ENCODE measurements at places on chromosomes 5 and 9.

DNA sequence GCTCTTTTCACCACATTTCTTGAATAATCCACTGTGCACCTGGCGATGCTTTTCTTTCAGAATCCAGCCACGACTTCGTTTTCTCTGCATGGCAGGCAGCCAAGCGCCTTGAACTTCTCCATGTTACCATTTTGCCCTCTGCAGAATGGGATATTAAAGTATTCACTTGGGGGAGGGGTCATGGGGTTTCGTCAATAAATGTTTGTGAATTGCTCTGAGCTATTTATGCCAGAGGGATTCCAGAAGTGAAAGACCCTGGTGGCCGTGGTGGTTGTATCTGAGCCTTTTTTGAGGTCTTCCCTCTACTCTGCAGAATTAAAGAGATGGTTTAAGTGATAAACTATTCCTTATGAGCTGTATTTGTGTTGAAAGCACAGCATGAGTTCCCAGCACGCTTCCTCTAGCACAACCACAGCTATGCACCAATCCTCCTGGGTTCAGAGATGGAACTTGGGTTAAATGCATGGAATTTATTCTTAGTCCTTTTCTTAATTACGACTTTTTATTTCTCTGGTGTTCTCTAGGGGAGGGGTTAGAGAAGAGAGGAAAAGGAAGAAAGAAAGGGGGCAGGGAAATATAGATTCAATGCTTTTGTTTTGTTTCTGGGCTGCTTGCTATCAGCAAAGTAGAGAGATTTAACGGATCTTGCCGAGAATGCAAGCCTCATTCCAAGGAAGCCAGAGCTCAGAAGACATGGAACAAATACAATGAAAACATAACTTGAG, 478.2 kb upstream of the TNC start:
- DNase-seq, result peak; percentile 100

- DNase-seq, result peak; percentile 97
Observed at GRCh38 chr5:14449052-14449661, 132.4 kb upstream of the OTULINL start.

GRCh38 chr9:112112519-112112918, 62.6 kb downstream of the SUSD1 start:
- DNase-seq, result peak; percentile 81

DNA sequence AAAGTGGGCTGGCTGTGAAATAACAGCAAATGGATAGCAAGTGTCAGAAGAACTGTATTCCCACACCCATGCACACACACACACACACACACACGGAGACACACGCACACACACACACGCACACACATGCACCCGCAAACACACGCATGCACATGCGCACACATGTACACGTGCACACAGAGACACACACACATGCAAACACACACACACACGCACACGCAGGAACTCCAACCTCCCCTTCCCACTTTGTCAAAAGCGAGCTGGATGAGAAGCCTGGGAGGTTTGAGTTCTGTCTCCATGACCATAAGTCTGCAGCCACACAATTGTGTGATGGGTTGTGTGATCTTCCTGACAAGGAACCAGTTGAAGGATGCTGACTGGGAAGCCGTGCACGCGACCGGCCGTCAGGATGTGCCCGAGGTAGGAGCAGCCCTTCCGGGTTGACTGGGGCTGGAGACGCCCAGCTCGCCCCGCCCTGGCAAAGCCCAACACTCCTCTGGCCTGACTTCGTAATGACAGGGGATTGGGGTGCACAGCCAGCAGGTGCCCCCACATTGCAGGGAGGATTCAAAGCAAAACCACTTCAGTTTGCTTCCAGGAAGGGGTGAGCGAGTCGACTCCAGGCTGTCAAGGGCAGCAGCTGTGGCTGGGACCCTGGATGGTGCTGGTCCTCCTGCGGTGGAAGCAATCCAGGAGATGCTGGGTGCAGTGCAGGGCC, 29.3 kb upstream of the NKD2 start:
- DNase-seq, result no peak

GRCh38 chr9:136881691-136882108, 4.6 kb upstream of the TRAF2 start:
- DNase-seq, result no peak

GRCh38 chr5:141492168-141492885, 3.4 kb downstream of the PCDHGC5 start:
- DNase-seq, result no peak

DNA sequence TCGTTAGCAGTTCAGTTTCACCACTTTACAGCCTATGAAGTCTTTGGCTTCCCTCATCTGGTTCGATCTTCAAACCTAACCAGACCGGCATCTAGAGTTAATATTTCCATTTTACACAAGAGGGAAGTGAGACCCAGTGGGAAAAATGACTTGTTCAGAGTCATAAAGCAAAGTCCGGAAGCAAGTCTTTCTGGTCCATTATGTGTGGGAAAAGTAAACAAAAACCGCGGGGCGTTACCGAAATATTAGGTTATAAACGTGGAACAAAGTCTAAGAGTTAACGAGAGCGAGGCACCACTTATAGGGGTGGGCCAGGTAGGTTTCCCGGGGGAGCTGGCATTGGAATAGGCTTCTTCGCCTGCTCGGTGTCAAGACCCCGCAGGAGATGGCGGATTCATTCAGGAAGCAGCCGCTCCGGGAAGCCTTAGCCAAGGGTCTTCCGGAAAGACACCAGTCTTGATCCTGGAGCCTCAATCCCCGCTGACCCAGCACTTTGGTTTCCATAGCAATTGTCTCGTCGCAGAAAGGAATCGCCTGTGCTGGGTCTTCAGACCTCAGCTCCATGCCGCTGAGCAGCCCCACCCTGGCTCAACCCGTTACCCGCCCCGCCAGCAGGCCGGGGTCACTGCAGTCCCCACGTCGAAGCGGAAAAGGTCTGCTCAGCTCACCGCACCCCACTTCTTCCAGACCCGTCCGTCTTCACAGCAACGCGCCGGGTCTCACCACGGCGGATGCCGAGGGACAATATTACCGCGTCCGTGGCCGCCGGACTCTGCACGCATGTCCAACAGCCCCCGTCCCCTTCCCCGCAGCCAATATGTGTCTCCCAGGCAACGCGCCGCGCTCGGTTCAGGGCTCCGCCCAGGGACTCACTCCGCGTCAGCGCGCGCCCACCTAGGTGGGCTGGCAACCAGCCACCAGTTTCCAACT, at the start of gene C5orf52:
TSS of gene C5orf52 (plus strand) at position 872 of the 930 bp plus-strand sequence. CDS start 82 bp downstream, outside the sequence.
- DNase-seq, result peak; percentile 36

DNA sequence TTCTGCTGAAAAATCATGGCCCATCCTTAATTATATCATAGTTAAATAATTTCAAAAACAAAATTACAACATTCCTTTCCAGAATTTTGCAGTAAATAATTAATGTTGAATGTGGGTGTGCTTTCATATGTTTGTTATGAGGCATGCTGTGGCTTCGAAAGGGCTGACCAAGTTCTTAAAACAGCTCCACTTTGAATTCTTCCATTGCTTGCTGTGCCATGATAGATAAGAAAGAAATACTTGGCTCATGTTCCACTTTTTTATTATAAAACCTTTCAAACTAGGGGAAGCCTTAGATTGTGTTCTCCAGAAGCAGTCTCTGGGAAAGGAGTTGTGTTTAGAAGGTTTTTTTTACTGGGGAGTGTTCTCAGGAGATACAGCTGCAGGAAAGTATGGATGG, 1278.7 kb upstream of the DMAC1 start:
- no peak for DNase-seq

GRCh38 chr5:89830691-89831090, 578.9 kb downstream of the CETN3 start:
- peak; percentile 26 for DNase-seq

DNA sequence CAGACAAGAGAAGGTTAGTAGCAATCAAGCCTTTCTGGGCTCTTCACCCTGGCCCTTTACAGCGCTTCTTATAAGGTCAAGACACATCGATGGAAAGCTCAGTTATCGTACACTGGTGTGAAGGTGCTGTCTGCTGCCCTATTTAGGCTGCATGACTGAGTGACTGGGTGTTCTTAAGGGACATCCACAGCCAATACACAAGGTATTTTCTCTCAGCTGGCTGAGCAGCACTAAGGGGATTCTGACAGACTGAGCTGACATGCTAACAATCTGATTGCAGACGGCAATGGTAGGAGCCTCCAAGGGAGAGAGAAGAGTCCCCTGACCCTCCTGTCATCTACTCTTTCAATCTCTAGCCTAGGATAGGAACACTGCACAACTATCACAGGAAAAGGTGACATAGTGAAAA, 577.9 kb downstream of the ISL1 start:
- DNase-seq, result no peak

DNA sequence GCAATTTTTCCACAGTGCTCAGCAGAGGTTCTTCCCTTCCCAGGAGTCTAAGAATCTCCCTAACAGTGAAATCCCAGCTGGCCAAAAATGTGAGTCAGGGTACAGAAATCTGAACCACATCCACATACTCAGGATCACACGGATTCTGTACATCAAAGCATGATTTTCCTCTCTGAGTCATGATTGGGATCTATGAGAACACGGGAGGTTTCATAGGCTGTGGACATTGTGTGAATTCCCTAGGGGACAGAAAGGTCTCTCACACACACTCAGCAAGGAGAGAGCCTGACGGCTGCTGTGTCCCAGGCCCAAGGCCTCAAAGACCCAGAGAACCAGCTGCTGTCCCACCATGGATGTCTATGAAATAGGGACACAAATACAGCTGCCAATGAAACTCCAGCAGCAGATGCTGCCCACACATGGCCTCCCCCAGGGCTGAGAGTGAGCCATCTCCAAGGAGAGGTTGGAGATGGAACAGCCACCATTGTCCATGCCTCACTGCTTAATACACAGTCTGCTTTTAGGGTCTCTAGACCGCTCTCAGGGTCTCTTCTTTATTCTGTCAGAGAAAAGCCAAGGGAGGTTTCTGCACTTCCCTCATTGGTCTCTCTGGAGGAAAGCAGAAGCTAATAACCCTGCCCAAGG, 102.7 kb downstream of the ADAMTS12 start:
- DNase-seq, result peak; percentile 99

DNA sequence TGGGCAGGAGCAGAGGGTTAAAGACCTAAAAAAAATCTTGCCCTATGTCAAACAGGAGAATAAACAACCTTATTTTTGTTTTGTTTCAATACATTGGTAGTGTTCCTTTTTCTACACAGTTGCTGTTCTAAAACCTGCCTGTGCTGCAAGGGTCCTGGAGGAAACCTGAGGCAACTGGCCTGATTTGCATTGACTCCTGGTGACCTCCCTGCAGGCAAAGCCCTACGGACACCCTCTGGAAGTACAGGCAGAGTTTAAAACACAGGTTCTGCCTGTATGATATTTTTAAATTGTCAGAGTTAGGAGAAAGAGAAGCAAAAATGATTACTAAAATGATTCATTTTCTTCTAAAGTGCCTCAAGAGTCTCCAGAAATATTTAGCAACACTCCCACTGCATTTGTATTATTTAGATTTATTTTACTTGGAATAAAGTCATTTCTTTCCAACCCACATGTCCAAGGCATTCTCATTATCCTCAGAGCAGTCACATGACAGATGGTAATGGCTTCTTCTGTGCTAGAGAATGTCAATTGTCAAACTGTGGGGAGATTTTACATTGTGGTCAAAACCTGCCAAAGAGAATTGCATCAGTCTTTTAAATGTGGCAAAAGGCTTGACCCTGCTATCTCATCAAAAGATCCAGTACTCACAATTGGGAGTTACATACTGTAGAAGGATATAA, 559.6 kb downstream of the CETN3 start:
- DNase-seq, result peak; percentile 45

DNA sequence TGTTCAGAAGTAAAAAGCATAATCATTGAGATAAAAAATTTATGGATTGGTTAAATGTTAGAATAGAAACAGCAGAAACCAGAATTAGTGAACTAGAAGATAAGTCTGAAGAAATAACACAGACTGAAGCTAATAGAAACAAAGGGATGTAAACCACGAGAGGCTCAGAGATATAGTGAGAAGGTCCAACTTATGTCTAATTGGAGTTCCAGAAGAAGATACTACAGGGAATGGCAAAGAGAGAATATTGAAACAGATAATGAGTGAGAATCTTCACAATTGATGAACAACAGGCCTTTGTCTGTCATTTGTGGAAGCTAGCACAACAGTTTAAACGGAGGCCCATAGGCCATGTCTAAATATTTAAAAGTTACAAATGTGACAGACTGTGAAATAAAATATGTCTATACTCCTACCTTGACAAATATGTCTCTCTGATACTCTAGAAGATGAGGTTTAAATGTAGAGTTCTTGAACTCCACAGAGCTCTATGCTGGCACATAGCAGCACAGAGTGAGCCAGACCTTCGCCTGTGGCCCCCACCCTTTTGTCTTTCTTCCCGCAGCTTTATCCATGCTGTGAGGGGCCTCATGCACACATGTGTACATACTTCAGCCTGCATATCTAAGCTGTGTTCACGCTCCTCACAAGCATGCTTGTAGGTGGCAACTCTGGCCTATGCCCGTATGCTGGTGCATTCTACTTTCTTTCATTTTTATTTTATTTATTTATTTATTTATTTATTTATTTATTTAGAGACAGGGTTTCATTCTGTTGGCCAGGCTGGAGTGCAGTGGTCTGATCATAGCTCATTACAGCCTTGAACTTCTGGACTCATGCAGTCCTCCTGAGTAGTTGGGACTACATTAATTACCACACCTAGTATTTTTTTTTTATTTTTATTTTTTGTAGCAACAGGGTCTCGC, 45.0 kb upstream of the ABL1 start:
- no peak for DNase-seq

DNA sequence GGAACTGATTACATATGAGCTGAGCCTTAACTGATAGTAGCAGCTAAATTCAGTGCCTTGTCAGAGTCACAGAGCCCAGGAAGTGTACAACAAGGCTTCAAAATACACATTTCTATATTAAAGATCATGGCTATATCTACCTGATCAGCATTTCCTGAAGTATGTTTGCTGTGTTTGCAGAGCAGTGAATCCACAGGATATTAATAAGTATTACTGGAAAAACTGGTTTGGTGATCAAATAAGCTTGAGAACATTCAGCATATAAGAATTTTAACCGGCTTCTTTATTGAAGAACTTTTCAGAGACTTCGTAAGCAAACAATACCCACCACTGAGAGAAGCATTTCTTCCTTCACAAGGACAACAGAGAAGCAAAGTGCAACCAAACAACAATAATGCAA, 227.0 kb downstream of the ELAVL2 start:
- DNase-seq, result no peak

DNA sequence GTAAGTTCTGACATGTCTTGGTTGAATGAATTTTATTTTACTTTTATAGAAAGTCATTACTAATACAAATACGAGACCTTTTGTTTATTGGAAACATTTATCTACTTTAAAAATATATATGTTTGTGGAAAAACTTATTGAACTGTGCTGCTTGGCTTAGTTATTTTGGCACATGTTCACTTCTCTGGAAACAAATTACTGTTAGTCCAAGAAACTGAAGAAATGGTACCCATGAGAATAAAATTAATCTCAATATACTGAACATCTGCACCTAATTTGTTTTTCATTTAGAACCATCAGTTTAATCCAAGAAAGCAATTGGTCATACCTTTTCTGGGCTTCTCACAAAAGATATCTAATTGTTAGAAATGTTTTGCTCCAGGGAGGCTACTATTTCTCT, 32.2 kb downstream of the INVS start:
- DNase-seq, result no peak

All from fibroblast of upper back skin (primary cell).